ENCODE measurements at places on chromosomes 1 and 21.

- DNase-seq, result no peak
These were observed at the start of gene PTGS2 for GRCh38 chr1:186680245-186681061. PTGS2 (minus strand) TSS chr1:186680423; CDS start chr1:186680290, 133 bp downstream.

DNA sequence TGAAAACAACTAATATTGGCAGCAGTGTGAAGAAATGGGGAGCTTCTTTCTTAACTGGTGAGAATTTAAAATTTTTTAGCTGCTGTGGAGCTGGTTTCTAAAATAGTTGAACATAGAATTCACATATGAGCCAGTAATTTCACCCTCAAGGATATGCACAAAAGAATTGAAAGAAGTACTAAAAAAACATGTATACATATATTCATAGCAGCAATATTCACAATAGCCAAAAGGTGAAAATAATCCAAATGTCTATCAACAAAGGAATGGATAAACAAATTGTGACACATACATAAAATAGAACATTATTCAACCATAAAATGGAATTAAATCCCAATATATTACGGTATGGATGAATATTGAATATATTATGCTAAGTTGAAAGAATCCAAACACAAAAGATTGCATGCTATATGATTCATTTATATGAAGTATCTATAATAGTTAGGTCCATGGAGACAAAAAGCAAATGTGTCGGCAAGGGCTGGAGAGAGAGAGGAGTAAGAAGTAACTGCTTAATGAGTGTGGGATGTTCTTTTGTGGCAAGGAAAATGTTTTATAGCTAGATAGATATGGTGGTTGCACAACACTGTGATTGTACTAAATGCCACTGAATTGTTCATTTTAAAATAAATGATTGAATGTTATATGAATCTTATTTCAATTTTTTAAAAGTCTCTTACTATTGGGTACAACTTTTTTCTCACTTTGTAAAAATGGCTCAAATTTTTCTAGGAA lies 14.8 kb upstream of the COL11A1 start:
- no peak for DNase-seq

- no peak for DNase-seq
These were observed 191.2 kb upstream of the GREM2 start for GRCh38 chr1:240803151-240803550.

GRCh38 chr1:155060736-155061135 lies 2.8 kb upstream of the EFNA4 start:
- no peak for DNase-seq

DNA sequence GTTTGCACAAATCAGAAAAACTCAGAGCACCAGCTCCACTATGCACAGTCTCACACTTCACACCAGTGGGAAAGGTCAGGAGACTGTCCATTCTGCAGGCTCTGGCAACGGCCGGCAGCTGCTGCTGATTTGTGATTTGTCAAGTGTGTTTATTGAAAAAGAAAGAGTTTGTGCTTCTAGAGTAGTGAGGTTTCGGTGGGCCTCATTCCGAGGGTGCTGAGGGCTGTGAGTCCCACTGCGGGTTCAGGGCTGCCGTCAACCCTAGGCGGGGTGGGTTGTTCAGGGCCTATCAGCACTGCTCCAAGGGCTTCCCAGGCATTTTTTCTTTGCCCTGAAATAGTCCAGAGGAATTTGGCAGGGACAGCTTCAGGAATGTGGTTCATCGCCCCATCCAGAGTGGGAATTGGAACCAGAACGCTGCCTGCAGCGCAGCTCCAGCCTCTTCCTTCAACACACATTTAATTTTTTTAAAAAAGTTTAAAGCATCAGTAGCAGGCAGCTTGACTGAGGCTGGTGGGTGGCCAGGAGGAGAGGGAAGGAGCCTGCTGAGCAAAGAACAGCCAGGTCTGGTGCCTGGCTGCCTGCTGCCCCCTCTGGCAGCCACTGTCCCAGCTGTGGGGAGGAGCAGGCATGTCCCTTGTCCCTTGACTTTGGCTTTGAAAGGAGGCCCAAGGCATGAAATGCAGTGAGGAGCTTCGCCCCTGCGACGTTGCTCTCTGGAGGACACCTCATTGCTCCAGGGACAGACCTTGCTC lies 19.7 kb downstream of the STUM start:
- DNase-seq, result no peak

Data from activated CD8-positive, alpha-beta memory T cell treated with anti-CD3 and anti-CD28 coated beads for 4 hours (primary cell).